ENCODE measurements at places on chromosomes 5 and 9. TPM values are rescaled to one million over a fixed set of nuclear protein-coding genes. Genes with fewer than 3 reads are reported as not detected.

GRCh38 chr9:32565967-32566366, 7.0 kb downstream of the NDUFB6 start:
- no peaks in the 10 kb centered on the region for H3K4me1 ChIP-seq
- no peak for DNase-seq
- H3K27me3 ChIP-seq = no peaks in the 10 kb centered on the region
- H3K4me3 ChIP-seq = no peak overlapping the region
- peaks cover 13% of the 10 kb centered on the region for H3K36me3 ChIP-seq
- H3K27ac ChIP-seq = no peak overlapping the region

DNA sequence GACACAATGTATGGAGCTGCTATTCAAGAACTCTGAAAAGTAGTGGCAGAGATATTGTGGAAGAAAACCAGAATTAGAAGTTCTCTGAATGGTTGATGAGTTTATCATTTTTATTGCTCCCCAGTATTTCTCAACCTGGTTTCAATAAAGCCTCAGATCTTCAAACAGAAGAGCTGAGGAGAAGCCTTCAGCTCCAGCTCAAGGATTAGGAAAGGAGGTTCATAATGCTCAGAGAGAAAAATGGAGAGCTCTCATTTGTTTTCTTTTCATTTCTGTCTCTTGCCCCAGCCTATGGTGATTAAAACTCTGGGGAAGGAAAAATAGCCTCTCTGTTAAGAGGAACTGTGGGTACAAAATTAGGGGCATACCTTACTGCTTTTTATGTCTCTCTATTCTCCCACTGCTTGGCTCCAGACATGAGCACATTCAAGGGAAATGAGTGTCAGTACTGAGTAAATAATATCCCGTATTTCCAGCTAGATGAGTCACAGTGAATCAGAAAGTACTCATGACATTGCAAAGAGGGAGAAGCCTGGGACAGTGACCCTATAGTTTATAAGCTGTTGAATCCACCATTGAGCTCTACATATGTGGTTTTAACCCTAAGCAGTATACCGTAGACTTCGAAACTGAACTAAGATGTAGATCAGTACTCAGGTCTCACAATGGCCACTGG, 138.1 kb downstream of the EMB start:
- H3K36me3 ChIP-seq = no peaks in the 10 kb centered on the region
- peaks cover 24% of the 10 kb centered on the region for H3K4me1 ChIP-seq
- no peak overlapping the region for H3K27ac ChIP-seq

The CCDC152 gene
- total RNA-seq = not detected

DNA sequence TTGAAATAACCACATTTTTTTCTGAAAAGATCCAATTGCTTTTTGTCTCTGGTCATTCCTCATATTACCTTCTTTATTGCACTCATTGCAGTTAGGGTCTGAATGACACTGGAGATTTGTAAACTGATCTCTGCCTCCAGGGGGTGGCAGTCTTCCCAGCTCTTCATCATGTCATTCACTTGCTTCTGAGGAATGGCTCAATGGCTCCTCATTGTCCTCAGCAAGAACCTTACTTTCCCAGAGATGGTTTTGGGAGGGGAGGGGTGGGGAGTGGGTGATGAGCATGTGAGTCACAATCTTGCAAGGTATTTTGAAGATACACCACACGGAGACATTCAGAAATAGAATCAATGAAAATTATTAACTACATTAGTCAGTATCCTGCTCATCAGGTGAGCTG, 159.8 kb upstream of the GAS1 start:
- H3K36me3 ChIP-seq = no peaks in the 10 kb centered on the region
- H3K27me3 ChIP-seq = peaks cover 22% of the 10 kb centered on the region
- no peak overlapping the region for H3K27ac ChIP-seq
- no peaks in the 10 kb centered on the region for H3K4me1 ChIP-seq
- no peak for DNase-seq

- no peak overlapping the region for H3K27ac ChIP-seq
- no peaks in the 10 kb centered on the region for H3K36me3 ChIP-seq
- no peaks in the 10 kb centered on the region for H3K4me1 ChIP-seq
- H3K27me3 ChIP-seq = 0 out of 2 replicates have a peak, but pooled peaks cover 3% of the 10 kb centered on the region
- H3K4me3 ChIP-seq = no peak overlapping the region
Observed at GRCh38 chr9:34862836-34863235, 95.2 kb upstream of the PHF24 start.

DNA sequence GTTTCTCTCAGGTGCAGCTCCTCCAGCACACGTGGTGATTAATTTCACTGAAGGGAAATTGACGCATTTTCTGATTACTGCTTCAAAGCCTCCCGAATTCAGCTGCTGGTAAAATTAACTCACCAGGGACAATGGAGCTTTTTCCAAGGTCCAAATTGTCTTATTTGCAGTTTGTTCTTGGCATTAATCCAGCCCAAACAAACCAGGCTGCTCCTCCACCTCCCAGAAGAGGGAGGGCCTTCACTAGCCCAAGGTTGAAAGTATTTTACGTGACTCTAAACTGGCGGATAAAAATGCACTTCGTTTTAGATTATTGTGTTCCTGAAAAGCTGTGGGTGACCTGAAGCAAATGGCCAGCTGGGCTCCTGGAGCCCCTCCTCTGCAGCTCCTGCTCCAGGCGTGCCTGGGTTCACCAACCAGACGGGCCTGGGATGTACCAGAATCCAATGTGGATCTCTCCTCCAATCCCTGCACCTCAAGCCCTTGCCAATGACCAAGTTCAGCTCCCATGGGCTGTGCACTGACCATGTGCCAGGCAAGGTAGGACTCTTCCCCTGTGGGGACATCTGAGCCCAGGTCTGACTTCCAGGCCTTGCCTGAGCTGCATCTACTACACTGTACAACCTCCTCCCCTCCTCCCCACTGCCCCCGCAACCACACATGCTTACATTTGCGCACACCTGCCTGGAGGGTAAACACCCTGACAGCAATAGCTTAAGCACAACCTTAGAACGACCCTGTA, 193.4 kb downstream of the CDK5RAP2 start:
- no peak overlapping the region for H3K4me3 ChIP-seq
- no peak overlapping the region for H3K27ac ChIP-seq
- H3K27me3 ChIP-seq = no peaks in the 10 kb centered on the region
- H3K4me1 ChIP-seq = no peaks in the 10 kb centered on the region
- H3K36me3 ChIP-seq = peaks cover 2% of the 10 kb centered on the region

The UBE2D2 gene
- 140 TPM for total RNA-seq

GRCh38 chr5:180607861-180608571, 16.7 kb upstream of the SCGB3A1 start:
- 0 out of 2 replicates have a peak, but pooled peaks cover 3% of the 10 kb centered on the region for H3K4me1 ChIP-seq
- no peak for DNase-seq
- no peaks in the 10 kb centered on the region for H3K36me3 ChIP-seq
- H3K27me3 ChIP-seq = no peaks in the 10 kb centered on the region

The PDCD1LG2 gene
- total RNA-seq = not detected

DNA sequence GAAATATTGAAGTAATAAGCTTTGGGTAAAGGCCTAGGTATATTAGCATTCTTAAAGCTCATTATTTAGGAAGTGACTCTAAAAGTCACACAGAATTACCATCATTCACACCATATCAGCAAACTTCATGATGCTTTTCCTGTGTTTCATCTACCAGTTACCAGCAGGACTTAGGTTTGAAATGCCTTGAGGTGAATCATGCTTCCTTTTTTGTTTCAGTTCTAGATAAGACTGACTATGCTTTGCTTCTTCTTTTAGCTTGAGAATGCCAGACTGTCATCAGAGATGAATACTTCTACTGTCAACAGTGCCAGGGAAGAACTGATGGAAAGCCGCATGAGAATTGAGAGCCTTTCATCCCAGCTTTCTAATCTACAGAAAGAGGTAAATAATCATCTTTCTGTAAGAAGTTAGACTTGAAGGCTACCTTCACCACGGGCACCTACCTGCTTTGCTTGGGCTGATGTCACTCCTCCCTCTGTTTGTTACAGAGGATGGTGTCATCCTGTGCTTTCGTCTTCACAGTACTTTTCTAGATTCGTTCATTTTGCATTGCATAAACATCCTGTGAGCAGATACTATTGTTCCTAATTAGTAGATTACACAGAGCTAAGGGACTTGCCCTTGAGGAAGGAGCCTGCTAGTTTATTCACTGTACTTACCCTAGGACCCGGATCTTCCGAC, 34.7 kb downstream of the LMNB1 start:
- no peak overlapping the region for H3K27ac ChIP-seq
- no peaks in the 10 kb centered on the region for H3K4me1 ChIP-seq
- no peak for DNase-seq
- H3K36me3 ChIP-seq = peaks cover 59% of the 10 kb centered on the region
- no peak overlapping the region for H3K4me3 ChIP-seq
- H3K27me3 ChIP-seq = no peaks in the 10 kb centered on the region

DNA sequence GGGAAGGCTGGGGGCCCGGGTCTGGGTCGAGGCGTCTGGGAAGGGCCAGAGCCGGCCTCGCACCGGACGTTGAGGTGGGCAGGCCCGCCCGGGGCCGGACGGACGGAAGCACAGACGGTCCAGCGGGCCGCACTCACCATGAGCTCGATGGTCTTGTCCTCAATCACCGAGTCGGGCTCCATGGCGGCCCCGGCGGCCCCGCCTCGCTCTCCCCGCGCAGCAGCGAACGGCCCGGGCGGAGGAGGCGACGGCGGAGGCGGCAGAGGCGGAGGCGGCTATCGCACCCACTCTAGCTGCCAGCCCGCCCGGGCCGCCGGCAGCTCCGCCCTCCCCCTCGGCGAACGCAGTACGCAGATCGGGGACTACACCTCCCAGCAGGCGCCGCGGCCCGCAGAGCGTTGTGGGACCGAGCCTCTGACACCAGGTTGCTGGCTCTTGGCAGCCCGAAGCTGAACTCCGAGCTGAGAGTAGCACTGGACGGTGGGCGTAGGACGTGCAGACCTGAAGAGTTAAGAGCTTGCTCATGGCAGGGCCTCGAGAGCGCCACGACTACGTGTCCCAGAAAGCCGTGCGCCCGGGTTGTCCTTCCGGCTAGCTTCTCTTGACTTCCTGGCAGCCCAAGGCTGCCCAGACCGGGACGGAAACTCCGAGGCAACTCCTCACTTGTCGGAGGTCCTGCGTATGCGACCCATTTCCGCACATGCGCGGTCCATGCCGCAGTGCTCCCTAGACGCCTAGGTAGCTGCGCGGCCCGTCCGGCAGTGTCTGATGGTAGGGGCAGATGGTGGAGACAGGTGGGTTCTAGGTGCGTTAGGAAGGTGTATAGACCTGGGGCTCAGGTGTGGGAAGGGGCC, at the start of gene FBXW11:
Gene FBXW11 (minus strand): TSS at position 318 of the 854 bp plus-strand sequence. CDS start 136 bp downstream, at position 182.
- H3K4me3 ChIP-seq = peak within 1 kb of the TSS; percentile 78
- no peaks in the 10 kb centered on the region for H3K36me3 ChIP-seq
- no peaks in the 10 kb centered on the region for H3K27me3 ChIP-seq
- H3K27ac ChIP-seq = peak within 1 kb of the TSS; percentile 97
- peak; percentile 95 for DNase-seq

DNA sequence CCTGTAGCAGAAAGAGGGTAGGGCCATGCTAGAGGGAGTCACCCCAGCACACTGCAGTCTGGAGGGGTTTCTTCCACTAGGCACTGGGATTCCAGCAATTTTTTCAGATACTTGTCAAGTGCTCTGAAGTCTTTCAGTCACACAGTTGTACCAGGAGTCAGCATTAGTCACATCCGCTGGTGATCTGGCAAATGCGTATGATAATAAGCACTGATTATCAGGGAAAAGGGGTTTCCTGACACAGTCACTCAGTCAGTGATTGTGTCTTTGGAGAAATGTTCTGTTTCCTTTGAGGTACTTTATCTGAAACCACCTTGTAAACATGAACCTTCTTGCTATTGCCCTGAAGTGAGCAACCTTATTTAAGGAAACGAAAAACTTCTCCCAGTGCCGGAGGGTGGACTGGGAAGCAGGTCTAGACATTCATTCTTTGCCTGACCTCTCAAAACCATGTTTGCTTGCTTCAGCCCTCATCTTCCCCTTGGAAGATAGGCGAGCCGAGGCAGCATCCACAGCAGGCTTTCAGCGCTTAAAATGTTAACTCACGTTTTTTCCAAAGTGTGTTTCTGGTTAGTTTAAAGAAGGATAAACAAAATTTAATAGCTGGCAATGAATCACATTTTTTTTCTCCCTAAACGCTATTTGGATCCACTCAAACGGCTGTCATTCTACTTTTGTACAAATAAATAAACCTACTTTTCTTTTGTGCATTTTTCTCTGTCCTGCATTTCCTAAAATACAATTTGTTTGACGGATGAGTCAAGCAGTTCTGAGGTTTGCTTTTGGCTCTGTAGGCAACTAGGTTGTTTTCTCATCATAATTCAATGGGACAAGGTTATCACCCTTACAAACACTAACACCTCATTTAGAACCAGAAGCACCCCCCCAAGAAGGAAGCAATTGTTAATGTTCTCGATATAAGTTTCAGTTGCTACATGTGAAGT, 77.7 kb downstream of the FOXD1 start:
- H3K4me3 ChIP-seq = peak overlapping the region; percentile 44
- DNase-seq = peak; percentile 94
- no peaks in the 10 kb centered on the region for H3K27me3 ChIP-seq
- peak overlapping the region; percentile 69 for H3K27ac ChIP-seq

The ENTPD8 gene
- 1.7 TPM for total RNA-seq

The COL5A1 gene
- total RNA-seq = 0.30 TPM

DNA sequence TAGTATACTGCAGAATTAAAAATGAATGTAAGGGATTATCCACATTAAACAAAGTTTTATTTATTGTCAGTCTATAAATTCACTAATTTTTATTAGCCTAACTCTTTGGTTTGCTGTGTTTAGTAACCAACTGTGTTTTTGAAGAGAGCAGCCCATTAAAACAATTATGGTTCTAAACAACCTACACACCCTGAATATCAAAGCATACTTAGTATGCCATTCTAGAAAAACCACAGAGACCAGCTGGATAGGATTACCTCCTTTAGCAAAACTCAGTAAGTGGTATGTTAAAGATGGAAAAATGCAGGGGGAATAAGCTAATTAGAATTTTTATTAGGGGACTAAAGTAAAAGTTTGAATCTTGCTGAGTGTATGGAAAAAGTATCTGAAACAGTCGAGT, 1981.7 kb upstream of the NUDT12 start:
- H3K27ac ChIP-seq = no peak overlapping the region
- no peaks in the 10 kb centered on the region for H3K27me3 ChIP-seq
- DNase-seq = no peak
- H3K36me3 ChIP-seq = no peaks in the 10 kb centered on the region

The DTWD2 gene
- 5.2 TPM for total RNA-seq

The KCNV2 gene
- not detected for total RNA-seq

The ANKRD18A gene
- total RNA-seq = 24.2 TPM

DNA sequence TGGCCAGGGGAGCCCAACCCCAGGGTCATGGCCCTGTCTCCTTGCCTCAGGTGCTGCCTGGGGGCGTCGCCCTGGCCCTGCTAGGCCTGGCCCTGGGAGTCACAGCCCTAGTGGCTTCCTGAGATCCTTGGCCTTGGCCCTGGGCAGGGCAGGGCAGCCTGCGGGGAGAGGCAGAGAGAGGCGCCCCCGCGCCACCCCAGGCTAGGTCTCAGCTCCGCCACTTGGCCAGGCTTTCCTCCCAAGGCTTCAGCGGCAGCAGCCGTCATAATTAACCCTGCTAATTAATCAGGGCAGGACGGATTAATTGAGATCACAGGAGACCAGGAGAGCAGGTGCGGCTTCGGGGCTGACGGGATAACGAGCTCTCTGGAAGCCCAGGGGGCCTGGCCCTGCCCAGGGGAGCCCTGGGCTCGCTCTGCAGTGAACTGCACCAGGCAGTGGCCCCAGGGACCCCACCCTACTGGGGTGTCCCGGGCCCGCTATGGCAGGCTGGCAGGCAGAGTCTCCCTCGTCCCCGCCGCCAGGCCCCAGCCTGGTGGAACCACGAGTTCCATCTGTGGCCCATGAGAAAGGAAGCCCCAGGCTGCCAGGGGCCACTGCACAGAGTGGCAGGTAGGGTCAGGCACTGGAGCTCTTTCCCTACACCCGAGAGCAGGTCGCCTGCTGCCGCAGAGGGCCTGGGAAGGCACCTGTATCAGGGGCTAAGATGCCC, 269.6 kb downstream of the PBX3 start:
- no peaks in the 10 kb centered on the region for H3K27me3 ChIP-seq
- H3K4me3 ChIP-seq = no peak overlapping the region
- no peaks in the 10 kb centered on the region for H3K36me3 ChIP-seq
- no peaks in the 10 kb centered on the region for H3K4me1 ChIP-seq
- no peak for DNase-seq
- H3K27ac ChIP-seq = no peak overlapping the region

Data from HCT116 (cell line).